Stimulated activated CD8-positive, alpha-beta memory T cell treated with anti-CD3 and anti-CD28 coated beads, Interleukin-15, amount 100 ng/mL, for 24 hours (primary cell): ENCODE measurements at places on chromosomes 3 and 15.

- DNase-seq: no peak
These were observed 51.3 kb downstream of the CCK start for GRCh38 chr3:42214565-42215283.

GRCh38 chr3:15154326-15154725, 51.7 kb upstream of the CAPN7 start:
- no peak for DNase-seq

DNA sequence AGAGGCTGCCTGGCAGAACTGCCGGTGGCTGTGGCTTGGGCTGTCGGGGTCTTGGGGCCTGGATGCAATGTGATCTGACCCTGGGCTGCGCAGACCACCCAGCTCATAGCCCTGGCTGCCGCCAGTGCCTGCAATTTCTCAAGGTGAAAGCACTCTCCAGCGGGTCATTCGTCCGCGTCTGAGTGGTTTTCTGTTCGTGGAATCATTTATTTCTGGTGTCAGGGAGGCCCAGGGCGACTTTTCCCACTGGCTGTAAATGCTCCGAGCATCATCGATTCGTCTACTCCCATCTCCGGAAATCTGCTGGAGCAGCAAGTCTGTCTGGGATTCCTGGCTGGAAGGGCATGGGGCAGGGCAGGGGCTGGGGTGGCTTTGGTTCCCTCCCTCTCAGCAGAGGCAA, 40.6 kb upstream of the ADPGK start:
- no peak for DNase-seq

DNA sequence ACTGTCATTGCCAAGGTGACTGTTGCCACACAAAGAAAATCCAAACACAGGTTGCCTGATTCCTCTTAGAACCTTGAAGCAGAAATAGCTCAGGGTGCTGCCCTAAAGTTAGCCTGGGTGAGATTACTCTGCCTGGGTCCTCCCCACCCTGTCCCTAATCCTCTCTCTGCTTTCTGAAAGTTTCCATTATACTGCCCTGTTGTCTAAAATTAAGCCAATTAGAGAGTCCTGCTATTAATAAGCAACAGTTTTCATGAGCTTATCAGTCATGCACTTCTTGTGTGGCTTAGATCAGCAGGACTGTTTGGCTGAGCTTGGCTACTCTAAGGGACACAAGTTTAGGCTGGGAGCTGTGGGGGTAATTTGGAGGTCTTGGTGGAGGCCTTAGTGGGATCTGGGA, 334.7 kb upstream of the LRRFIP2 start:
- DNase-seq: no peak

DNA sequence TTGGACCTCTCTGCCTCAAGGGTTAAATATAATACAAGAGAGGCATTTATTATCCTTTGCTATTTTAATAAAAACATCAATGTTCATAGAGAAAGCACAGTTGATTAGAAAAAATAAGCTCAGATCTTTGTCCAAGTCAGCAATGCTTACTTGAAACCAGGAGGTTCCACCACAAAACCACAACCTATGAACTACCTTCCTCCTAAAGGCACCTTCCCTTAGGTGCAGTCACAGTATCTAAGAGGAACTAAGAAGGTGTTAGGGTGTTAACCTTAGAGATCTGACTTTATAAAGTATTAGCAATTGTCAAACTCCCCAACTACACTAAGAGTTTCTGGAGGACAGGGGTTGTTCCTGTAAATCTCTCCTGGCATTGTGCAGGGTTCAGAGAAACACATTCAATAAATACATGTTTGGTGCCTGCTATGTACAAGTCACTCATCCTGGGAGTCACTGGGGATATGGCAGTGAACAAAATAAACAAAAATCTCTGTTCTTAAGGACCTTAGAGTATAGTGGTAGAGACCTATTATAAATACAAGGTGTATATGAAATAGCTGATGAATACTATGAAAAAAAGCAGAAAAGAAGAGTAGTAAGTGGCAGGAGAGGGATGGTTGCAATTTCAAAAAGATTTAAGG, 208.6 kb downstream of the NFKBIZ start:
- DNase-seq: no peak

DNA sequence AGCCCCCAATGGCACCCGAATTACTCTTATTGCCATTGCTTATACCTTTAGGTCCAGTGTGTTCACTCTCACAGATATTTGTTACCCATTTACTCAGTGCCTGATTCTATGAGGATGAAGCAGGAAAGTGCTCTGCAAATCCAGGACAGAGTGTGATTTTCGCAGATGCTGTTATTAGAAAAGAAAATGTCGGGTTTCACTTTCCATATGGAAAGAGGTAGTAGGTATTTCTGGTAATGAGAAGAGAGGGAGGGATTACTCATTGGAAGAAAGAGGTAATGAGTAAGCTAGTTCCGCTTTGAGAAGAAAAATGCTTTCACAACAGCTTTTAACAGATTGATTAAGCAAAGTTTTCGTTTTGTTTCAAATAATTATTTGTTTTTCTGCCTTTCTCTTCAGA, 336.3 kb upstream of the CFAP20DC start:
- DNase-seq: no peak

GRCh38 chr15:70433586-70434324, 329.6 kb downstream of the UACA start:
- DNase-seq: no peak
